AG08395 (cell line): ENCODE measurements at places on chromosomes 12 and 14.

DNA sequence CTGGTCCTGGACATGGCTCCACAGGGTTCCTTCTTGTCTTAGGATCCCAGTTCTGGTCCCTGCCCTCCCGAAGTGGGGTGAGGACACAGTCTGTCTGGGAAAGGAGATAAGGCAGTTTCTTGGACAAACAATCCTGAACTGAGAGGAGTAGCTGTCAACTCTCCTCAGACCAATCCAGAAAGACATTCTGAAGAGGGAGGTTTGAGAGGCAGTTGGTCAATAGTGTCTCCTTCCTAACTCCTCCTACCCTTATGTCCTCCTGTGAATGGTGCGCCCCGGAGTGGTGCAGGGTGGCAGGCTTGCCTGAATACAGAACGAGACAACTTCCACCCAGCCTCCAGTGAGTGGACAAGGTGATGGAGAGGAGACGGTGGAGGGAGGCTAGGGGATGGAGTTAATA, 15.4 kb upstream of the ASIC1 start:
- no peak for DNase-seq

- peak; percentile 23 for DNase-seq
Observed at GRCh38 chr14:57865403-57866198, at the start of gene SLC35F4. TSS of gene SLC35F4 (minus strand) at chr14:57866092.

DNA sequence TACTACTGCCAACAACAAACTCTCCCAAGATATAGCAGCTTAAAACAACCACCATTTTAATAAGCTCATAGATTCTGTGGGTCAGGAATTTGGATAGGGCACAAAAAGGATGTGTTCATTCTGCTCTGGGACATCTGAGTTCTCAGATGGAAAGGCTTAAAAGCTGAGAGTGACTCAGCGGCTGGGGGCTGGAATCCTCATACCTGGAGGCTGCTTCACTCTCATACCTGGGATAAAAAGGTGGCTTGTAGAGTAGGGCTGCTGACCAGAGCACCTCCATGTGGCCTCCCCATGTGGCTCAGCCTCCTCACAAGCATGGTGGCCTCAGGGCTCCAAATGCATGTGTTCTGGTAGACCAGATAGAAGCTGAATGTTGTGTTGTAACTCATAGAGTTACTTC, 20.2 kb upstream of the PELI2 start:
- no peak for DNase-seq

GRCh38 chr14:64688031-64688430, 16.2 kb upstream of the PLEKHG3 start:
- DNase-seq = no peak

- peak; percentile 88 for DNase-seq
Observed at GRCh38 chr14:75711796-75712211, 50.8 kb downstream of the TTLL5 start.

- no peak for DNase-seq
Observed at GRCh38 chr12:88562151-88562550, 18.1 kb downstream of the KITLG start.

DNA sequence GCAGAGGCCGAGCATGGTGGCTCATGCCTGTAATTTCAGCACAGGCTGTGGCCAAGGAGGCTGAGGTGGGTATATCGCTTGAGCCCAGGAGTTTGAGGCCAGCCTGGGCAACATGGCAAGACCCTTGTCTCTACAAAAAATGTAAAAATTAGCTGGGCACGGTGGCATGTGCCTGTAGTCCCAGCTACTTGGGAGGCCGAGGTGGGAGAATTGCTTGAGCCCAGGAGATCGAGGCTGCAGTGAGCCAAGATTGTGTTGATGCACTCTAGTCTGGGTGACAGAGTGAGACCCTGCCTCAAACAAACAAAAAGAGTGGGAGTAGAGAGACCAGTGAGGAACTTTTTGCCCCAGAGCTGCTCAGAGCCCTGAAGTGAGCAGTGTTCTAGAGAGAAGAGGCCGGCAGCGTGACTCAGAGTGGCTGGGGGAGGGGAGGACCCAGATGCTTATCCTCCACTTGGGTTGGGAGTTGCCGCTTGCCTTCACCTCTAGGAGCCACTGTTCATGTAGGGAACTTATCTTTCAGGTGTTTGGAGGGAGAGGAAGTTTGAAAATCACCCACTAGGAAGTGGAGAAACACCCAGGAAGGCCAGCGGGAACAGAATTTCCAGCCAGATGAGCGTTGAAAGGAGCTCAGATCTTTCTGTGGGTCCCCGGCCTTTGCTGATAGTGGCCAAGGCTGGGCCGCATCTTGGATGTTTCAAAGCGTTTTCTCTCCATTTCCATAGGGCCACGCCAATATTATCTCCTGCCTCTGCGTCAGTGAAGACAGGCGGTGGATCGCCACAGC, 15.3 kb downstream of the CFAP251 start:
- DNase-seq = no peak

- no peak for DNase-seq
Observed at GRCh38 chr12:56300644-56301464, 724 bp upstream of the CS start.

DNA sequence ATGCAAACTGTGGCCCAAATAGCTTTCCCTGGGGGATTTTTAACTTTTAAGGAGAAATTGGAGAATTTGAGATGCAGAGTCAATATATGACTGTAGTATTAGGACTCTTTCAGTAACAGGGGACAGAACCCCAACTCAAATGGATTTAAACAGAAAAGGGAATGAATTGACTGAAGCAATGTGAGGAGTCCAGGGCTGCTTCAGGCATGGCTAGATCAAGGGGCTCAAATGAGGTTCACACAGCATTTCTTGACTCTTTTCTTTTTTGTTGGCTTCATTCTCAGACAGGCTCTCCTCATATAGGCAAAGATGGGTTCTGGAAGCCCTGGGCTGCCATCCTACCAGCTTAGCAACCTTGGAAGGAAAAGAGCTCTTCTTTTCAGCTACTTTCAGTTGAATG, 13.6 kb downstream of the HNF1A start:
- no peak for DNase-seq

GRCh38 chr14:92950773-92951172, 27.8 kb downstream of the CHGA start:
- no peak for DNase-seq
